ENCODE measurements at places on chromosomes 11 and 22.

- DNase-seq: no peak
Measured at GRCh38 chr11:60764879-60765278, 8.2 kb downstream of the MS4A15 start.

- peak; percentile 15 for DNase-seq
Measured at GRCh38 chr11:7657306-7658025, 15.8 kb downstream of the CYB5R2 start.

GRCh38 chr22:31987218-31987617, 42.9 kb downstream of the YWHAH start:
- DNase-seq: no peak

GRCh38 chr22:24768537-24769374, 5.8 kb downstream of the PIWIL3 start:
- DNase-seq: peak; percentile 42

DNA sequence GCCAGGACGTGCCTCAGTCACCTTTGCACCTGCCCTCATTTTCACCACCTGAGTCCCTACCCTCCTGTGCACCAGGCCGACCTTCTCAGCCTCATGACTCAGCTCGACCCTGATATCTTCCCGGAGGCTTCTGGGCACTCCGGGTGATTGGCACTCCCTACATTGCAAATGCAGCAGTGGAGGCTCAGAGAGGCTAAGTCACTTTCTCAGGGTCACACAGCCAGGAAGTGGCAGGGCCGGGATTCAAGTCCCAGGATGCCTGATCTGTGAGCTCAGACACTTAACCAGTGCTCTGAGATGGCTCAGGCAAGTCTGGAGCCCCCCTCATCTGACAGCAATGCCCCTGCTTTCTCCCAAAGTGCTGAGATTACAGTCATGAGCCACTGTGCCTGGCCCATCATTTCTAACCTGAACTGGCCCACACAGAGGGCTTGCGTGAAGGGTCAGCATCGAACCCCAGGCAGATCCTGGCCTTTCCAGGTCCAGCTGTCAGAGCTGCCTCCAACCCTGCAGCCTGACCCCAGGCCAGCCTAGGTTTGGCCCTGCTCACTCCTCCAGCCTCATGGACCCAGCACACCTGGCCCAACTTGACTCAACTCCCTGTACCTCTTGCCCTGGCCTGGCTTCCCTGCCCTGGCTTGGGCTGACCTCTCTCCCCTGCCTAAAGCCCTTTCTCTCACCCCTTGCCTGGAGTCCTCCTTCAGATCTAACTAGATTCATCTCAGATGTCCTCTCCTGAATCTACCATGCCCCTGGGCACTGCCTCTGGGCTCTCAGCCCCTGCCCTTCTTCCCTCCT, 40.7 kb upstream of the RTL6 start:
- DNase-seq: no peak

DNA sequence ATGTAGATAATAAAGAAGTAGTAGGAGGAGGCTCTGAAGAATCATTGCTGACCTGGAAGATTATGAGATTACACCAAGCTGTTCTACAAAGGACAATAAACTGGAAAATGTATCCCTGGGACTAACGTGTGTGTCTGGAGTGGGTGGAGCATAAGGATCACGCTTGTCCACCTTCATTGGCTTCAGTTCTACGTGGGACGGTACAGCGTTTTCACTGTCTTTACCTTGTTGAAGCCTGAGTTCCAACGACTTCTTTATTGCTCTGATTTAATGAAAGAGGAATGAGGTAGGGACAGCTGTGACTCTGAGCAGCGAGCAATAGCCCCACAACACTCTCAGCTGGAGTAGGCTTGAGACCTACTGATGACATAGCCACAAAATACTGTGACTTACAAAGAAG, 87.0 kb downstream of the ARHGAP42 start:
- DNase-seq: no peak

DNA sequence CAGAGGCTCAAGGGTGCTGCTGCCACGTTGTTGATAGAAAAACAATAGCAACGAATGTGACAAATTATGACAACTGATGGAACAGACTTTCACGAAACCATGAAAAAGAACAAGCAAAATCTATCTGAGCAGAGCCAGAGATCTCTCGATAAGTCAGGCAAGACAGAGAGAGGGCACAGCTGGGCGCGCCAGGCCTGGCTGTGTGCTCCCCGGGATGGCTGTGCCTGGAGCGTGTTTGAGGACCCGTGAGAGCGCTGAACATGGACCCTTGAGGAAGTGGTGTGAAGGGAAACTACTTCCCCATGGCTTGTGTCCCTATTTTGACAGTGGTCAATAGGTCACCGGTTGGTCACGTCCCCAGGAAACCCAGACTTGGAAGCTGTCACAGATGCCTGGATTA, 83.1 kb upstream of the FGF3 start:
- no peak for DNase-seq

- no peak for DNase-seq
Measured at GRCh38 chr11:15884777-15885540, 471.4 kb downstream of the SOX6 start.

DNA sequence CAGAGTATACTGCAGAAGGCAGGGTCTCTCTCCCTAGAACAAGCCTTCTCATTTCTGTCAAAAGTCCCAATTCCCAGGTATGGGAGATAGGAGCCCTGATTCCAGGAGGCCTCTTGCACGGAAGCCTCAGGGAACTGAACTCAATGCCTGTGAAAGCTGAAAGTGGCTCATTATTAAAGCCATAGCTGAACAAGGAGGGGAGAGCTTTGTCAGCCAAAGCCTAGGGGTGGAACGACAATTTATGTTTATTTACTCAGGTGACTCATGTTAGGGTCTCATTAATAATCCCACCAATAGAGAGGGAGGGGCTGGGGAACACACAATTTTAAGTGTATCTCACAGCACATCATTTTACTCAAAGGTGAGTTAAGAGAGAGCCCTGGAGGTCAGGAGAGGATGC, 44.9 kb downstream of the DSCAML1 start:
- DNase-seq: no peak

DNA sequence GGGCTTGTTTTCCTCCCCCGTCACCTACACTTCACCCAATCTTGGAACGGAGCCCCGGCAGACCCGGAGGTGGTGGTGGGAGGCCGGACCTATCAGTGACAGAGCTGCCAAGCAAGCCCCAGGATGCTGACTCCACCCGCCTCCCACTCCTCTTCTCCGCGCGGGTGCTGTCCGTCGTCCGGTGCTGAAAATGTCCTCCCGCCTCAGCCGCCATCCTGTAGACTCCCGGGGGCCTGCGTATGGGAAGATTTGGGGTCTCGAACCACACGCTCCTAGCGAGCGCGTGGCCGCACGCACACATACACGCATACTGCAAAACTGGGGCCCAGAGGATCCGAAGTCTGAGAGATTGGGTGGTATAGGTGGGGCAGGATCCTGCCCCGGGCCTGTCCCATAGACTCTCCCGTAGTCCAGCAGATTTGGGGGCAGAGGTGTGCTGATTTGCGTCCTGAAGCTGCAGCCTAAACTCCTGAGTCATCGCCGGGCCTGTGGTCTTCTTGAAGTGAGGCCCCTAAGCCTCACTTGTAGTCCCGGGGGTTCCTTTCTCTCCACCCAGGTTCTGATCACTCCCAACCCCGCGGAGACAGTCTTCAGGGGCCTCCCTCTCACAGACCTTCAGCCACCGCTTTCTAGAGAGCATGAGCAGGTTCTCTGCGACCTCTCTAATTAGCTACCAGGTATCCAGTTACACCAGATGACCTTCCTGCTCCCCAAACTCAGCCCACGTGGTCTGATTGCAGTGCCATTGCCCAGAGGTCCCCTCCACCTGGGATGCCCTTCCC, 796 bp upstream of the YIF1A start:
- DNase-seq: no peak

DNA sequence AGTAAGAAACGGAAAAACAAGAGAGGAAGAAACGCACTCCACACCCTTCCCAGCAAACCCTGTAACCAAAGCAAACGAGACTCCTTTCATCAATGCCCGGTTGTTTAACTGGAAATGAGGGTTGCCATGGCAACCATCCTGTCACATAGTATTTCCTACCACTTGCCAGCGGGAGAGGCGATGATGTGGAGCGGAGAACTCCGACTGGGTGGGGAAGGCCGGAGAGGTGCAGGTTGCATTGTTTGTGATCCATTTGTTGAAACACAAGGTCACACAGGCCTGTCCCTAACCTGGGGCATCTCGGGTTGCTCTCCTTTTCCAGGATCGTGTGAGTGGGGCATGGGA, 609.9 kb downstream of the BUD13 start:
- DNase-seq: peak; percentile 95

All from NCI-H1417 (cell line).